ENCODE measurements at places on chromosomes 16 and 17.

- DNase-seq: no peak
These were observed 13.7 kb downstream of the KANSL1 start for GRCh38 chr17:46179375-46179999.

DNA sequence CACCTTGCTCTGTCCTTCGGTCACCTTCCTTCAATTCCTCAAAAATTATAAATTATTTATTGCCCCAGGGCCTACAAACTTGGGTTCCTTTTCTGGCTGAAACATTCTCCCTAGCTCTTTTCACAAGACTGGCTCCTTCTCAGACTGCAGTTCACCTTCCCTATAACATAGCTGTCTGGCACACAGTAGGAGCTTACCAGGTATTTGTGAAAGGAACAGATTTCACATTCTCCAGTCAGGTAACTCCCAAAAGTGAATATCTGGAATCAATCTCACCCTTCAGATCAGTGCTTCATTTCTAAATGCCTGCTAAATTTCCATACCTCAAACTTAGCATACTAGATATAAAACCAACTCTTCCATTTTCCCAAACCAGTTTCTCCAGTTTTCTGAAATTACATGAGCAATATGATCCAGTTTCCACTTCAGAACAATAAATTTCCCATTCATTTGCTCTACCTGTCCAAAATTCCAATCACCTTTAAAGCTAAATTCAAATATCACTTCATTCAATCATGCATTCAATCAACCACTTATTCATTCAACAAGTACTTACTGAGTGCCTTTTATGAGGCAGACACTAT is 6.1 kb downstream of the RFFL start:
- DNase-seq: no peak

DNA sequence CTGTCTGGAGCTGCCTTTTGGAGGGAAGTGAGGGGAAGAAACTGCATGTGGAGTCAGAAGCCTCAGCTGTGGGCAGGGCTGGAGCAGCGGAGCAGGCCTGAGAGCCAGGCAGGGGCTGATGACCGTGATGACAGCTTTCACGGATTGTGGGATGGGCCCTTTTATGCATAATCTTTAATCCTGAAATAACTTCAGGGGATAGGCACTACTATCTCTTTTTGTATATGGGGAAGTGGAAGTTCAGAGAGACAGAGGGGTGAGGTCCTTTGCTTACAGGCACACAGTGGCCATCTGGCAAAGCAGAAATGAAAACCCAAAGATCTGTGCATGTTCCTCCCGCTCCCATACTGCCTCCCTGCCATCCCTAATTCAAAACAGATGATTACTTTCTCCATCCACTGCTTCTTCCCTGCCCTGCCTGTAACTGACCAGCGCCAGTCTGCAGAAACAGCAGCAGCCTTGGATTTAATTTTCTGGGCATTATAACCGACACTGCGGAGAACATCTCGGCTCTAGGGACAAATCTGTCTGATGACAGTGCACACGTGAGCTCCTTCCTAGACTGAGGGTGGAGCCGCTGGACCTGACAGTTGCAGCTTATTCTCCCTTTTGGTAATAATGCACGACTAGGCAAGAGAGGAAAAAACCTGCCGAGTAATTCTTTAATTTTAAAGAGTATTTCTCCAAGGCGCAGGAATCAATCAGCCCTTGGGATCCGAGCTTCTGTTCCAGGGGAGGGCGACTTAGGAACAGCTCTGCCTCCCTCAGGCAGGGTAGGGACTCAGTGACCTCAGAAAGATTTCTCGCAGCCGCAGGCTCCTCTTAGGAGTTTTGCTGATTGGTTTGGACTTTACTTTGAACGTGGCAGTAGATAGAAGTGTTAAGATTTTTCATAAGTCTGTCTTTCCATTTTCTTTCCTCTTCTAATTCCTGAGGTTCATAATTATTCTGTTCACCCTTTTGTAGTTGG is 95.4 kb downstream of the UTP18 start:
- no peak for DNase-seq

DNA sequence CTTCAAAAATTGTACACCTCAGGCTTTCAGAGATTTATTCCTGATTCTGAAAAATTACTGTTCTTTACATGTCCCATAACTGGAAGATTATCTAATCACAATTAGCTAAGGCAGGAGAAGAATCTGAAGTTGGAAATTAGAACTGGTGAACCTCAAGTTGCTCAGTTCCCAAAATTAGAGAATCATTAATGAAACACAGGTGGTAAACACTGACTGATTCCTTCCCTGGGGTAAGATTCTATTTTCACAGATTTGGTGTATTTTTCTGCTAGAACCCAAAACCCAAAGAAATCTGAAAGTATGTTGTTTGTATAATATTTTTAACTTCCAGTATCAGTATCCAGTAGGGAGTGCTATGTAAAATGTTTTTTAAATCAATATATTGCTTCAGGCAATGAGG is 25.7 kb downstream of the PHKB start:
- no peak for DNase-seq

GRCh38 chr16:83995754-83996153 is 27.7 kb downstream of the NECAB2 start:
- DNase-seq: peak; percentile 63

DNA sequence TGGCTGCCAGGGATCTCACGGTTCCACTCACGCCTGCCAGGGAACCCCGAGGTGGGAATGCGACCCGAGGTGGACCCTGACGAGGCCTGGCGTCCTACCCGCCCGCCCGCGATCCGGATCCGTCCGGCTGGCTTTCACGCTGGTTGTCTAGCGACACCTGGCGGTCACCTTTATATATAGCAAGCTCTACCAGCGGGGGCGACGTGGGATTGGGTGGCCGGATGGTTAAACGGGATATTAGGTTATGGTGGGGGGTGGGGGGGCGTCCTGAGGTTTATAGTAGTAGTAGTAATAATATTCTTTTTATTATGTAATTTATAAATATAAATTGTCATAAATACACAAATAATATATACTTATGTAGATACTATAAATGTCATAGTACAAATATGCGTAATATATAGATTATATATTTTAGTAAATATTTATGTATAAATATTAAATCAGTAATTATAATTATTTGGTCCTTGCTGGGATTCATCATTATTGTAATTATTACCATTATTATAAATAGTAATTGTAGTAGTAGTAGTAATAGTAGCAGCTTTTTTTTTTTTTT is 136.9 kb downstream of the KCNJ12 start:
- DNase-seq: peak; percentile 67

GRCh38 chr17:77926981-77927380 is 31.5 kb upstream of the TNRC6C start:
- no peak for DNase-seq
